ENCODE measurements at places on chromosomes 12 and 14. TPM values are rescaled to one million over a fixed set of nuclear protein-coding genes. Genes with fewer than 3 reads are reported as not detected.

GRCh38 chr12:119838826-119839600, 38.1 kb downstream of the CIT start:
- no peak for DNase-seq

DNA sequence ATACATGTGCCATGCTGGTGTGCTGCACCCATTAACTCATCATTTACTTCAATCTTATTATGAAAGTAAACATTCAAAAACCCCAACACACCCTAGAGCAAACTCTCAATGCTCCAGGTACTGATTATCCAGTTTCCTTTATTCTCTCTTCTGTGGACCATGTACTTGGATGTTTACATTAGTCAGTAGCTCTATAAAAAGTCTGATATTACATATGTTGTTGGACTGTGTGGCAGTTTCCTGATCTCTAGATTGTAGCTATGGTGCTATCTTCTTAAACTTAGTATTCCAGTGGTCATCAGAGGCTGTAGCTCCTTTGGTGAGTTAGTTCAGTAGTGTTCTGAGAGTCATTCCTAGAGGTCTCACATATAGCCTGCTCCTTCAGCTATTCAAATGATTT, 25.1 kb upstream of the ITGA5 start:
- no peak for DNase-seq

GRCh38 chr12:20404576-20405346, 36.4 kb downstream of the PDE3A start:
- DNase-seq, result no peak

DNA sequence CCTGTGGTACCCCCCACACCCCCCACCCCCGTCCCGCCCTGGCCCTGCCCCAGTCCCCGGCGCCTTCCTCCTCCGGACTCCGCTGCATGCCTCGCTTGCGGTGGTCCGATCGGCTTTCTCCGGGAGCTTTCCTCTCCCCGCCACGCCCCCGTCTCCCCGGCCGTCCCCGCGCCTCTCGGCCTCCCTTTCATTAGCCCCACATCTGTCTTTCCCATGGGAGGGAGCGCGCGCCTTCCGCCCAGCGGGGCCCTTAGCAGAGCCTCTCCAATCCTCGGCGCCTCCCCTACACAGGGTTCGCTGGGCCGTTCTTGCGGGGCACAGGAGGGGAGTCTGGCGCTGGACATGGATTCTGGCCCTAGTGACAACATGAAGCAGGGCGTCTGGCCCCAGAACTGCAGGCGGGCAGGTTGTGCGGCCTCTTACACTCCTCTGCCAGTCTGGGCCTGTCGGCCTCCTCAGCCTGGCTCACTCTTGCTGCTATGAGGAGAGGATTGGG, 1.5 kb upstream of the EFS start:
- no peak for DNase-seq

- no peak for DNase-seq
Observed at GRCh38 chr12:46811185-46811584, 14.6 kb downstream of the SLC38A4 start.

DNA sequence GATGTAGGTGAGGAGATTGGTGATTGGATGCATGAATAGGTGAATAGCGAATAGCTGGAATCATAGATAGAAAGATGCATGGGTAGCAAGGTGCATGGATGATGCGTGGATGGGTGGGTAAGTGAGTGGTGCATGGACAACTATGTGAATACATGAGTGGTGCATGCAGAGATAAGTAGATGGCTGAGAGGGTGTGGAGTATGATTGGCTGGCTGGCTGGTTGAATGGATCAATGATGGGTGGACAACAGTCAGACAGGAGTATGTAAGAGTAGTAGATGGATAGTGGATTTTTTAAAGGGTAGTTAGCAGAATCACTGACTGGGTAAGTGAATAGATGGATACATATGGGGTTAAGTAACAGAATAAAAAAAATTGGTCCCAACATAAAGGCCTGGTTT, 33.9 kb downstream of the SERPINA3 start:
- no peak for DNase-seq

DNA sequence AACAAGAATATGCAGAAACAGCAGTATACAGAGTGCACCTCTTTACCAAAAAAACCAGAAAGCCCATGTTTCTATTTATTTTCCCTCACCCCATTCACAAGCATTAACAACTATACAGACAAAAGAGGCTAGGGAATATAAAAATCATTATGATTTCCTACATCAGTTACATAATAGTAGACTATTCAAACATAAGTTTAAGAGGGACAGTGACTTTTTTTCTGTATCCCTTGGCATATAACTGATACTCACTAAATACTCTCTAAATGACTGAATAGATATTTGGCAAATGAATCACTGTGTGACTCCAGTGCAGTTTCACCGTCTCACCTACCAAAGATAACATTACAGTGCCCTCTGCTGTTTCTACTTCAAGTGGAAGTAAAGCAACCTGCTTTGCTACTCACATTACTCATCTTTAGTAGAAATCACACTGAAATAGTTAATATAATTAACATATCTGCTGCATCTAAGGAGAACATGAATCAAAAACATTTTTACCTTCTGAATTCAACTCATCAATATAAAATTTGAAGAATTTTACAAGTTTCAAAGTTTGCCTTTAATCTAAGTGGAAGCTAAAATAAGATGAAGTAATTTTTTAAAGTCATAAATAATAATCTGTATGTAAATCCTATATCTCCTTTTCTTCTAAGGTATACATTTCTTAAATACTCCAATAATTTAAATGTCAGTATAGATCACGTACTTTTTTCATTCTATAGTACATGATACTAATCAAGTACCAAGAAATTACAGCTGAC, 103.8 kb downstream of the OSBPL8 start:
- no peak for DNase-seq

DNA sequence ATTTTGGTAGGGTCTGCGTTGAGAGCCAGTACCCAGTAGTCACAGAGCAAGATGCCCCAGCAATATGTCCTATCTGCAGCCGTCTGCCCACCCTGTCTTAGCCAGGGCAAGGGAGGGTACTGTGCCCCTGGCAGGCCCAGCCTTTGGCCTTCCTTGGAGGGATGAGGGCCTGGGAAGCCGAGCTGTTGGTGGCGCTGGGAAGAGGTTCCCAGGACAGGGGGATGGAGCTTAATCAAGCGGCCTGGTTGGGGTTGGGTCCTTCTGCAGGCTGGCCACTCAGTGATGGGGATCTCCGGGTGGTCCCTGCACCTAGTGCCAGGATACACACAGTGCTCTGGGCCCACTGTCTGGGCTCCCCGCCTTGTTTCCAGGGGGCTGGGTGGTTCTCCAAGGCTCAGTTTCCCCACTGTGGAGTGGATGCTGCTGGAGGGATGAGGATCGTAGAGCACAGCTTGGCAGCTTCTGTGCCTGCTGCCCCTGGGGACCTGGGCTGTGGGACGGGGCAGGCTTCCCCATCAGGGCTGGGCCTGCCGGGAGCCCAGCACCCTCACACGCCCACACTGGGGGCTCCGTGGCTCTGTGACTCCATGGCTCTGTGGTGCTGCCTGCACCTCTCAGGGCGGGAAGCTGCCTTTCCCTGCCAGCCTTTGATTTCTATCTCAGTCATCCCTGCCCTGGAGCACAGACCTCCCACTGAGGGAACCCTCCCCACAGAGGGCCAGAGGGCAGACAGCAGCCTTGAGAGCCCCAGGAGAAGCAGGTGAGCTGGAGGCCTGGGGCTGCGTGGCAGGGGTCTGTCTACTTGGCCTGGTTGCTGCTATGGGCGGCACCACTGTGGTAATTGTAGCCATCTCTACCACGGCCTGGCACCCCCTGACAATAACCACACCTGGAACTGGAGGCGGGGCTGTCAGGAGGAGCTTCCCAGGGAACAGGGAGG, 357.0 kb downstream of the TMEM121 start:
- peak; percentile 75 for DNase-seq

DNA sequence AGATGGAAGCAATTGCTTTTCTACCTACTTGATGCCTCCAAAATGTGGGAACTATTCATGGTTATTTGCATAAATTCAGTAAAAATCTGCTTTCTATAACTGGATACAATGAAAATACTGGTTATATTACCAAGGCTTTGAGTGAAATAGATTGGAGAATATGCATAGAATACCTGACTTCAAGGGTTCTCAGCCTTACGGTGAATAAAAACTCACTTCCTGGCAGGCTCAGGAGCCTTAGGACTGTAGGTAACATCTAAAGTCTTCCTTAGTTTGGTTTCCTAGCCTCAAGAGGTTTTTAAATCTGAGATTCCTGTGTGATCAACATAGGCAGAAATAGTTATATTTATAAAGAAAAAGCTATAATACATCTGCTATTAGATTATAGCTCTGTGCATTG, 158.6 kb downstream of the SLC41A2 start:
- no peak for DNase-seq

DNA sequence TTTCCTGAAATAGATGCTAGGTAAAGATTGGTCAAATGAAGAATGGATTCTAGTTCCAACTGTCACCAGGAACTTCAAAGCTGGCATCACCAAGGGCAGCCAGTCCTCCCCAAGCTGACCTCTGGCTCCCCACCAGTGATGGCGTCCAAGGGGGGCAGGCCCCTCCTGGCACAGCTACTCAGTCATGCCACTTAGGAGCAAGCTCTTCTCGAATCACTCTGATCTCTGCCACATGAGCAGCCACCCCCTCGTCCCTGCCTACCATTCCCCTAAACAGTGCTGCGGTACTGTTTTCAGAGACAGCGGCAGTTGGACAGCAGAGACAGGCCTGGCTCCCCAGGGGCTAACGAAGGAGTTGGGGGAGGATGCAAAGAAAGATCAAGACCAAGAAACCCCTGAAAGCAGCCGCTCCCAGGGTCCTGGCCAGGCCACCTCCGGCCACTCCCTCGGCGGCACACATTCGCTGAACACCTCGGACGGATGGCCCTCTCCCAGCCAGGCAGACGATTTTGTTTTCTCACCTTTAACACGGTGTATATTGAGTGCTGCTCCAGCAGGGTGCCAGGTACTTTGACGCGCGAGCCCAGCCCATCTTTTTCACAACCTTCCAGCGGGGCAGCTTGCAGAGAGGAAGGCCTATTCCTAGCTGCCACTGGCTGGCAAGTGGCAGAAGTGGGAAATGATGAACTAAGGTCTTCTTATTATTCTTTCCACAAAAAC, 47.4 kb downstream of the ARL6IP4 start:
- DNase-seq, result peak; percentile 78

GRCh38 chr12:105569886-105570285, 239.4 kb downstream of the C12orf75 start:
- DNase-seq, result no peak

GRCh38 chr14:69468949-69469348, 15.6 kb upstream of the PLEKHD1 start:
- no peak for DNase-seq

- no peak for DNase-seq
Observed at GRCh38 chr12:27008081-27008480, 6.1 kb downstream of the TM7SF3 start.

GRCh38 chr12:106791531-106791930, 17.0 kb downstream of the RIC8B start:
- no peak for DNase-seq

DNA sequence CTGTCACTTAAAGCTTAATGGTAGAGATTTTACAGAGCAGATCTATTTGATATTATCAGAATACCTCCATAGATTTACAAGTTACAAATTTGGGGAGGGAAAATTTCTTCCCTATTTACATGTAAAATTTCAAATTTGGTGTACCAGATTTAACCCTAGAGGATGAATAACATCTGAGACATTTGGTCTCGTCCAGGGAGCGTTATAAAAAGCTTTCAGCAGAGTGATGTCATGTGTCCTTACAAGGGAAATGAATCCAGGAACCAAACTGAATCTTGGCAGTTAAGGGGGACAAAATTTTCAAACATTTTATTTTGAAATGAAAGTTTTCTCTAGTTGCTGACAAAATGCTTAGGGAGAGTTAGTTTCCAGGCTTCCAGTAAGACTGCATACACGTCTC, 4.5 kb upstream of the CDK17 start:
- DNase-seq, result no peak

DNA sequence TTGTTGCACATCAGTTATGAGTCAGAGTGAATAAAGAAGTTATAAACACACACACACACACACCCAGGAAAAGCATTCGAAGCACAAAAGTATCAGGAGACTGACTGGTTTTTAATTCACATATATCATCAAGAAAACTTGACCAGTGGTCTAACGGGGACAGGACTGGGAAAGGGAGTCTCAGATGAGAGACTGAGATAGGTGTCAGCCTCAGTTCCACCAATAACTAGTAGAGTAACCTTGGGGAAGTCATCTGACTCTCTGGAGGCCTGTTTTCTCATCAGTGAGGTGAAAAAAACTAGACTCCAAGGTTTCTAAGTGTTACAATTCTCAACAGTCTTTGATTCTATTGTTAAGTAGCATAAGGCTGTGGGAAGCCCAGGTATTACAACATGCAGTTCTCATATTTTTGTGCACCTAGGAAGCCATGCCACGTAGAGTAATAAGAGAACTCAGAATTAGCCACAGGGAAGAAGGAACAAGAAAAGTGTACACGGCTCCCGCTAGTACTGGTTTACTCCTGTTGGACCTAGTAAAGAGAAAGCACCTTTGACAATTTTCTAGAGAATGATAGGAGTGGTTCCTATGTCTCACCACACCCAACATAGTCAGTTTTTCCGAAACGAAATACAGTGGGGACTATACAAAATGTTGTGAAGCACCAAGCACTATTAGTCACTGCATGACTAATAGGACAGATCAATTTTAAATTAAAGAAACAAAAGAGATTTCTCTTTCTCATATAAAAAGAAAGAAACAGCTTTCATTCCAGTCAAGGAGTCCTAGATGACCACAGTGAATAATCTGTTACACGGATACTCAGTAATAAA, 5.0 kb downstream of the PPTC7 start:
- no peak for DNase-seq

DNA sequence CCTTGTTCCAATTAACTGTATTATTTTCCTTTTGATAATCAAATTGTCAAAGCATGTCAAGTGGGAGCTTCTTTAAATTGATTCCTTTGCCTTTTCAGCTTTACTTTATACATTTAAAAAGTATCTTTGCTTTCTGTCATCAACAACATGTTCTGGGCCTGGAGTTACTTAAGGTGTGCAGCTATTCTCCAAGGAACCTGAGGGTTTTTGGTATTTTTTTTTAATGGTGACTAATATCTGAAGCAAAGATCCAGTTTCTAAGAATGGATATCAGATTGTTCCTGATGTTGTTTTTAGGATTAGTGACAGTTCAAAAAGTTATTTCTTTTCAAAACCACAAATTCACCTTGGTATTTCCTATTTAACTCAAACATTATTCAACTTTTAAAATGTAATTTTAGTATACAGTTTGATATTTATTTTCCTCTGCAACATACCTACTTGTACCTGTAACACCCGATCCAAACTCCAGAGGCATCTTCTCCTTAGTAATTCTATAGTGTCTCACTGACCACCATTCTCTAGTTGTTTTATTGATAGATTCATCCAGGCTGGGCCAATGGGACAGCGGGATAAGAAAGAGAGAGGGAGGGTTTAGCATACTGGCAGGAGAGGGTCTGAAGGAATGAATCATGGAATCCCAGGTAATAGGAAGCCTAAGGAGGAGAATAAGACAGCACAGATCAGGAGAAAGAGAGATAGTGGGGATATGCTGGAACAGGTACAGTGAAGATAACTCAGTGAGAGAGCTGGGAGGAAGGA, 3.1 kb downstream of the CBLN3 start:
- DNase-seq, result no peak

Gene KERA
- not detected for total RNA-seq

Gene ABCC9
- 1.8 TPM for total RNA-seq

Gene ARHGEF25
- 29.5 TPM for total RNA-seq

Gene PLA2G1B
- 1.1 TPM for total RNA-seq

Gene RPL10L
- total RNA-seq, result not detected

Gene NRIP2
- 0.92 TPM for total RNA-seq

Gene MYO1H
- not detected for total RNA-seq

Gene LRTM2
- total RNA-seq, result not detected

Gene LUM
- total RNA-seq, result 834 TPM

Measured in chondrocyte (in vitro differentiated cells).